CD4-positive, CD25-positive, alpha-beta regulatory T cell (primary cell): ENCODE measurements at places on chromosomes 1 and 21.

GRCh38 chr1:23989263-23989662, 9.1 kb upstream of the SRSF10 start:
- no peak for DNase-seq

DNA sequence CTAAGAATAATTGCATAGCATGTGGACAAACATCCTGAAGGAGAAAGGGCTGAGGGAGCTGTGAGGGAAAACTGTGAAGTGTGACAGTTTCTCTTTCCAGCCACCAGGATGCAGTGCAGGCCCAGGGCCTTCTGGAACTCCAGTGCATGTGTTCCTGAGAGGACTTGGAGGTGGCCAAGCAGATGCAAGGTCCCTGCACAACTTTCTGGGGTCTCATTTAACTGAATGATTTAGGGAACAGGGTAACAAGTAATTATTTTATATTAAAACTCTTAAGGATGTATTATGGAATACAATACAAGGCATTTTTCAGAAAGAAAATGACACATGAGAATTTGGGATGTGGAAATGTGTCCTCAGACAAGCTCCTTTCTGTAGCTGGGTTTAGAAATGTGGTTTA, 61.2 kb upstream of the MCOLN3 start:
- DNase-seq = peak; percentile 31

DNA sequence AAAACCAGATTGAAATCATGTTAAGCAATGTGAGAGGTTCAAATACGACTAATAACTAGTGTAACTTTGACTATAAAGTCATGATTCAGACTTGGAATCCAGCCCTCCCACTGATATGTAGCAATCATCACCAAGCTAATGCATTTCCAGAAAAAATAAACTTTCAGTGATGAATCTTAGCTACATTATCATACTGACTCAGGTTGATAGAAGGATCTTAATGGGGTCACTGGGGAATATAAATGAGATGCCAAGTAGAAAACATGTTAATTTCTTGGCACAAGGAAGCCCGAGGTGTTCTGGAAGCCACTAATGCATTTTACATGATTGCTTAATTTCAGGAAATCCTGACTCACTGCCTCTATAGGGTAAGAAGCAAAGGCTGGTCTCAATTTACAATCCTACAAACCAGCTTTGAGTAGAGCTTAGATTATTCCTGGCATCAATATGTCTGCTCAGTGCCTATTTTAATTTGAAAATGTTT, 67.7 kb downstream of the SELENOF start:
- no peak for DNase-seq

DNA sequence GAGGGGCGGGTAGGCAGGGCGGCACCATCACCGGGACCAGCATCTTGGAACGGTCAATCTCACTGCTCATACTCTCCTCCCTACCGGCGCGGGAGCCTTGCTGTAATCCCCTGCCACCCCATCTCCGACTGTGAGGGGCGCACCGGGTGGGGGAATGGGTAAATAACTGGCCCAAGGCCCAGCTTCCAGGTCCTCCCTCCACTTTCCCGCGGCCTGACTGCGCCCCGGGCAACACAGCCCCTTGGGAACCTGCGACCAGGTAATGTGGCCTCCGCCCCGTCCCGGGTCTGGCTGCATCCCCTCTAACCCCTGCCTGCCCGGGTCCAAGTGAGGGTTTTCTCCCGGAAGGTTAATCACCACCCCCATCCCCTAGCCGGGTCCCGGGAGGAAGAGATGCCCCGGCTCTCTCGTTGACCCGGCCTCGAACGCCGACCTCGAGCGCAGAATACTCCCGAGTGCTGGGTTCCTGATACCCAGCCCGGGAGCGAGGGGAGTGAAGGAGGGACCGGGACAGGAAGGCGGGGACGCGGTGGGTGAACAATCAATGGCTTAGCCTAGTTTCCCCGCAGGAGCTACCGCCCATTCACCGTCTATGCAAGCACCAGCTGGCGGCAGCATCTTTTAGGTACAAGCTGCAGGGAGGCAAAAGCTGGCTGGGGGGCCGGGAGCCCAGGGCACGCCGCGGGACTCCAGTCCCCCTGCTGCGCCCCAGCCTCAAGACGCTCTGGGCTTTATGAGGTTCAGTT, 5.9 kb upstream of the LHX9 start:
- DNase-seq = no peak
